ENCODE measurements at places on chromosomes 16 and 17.

DNA sequence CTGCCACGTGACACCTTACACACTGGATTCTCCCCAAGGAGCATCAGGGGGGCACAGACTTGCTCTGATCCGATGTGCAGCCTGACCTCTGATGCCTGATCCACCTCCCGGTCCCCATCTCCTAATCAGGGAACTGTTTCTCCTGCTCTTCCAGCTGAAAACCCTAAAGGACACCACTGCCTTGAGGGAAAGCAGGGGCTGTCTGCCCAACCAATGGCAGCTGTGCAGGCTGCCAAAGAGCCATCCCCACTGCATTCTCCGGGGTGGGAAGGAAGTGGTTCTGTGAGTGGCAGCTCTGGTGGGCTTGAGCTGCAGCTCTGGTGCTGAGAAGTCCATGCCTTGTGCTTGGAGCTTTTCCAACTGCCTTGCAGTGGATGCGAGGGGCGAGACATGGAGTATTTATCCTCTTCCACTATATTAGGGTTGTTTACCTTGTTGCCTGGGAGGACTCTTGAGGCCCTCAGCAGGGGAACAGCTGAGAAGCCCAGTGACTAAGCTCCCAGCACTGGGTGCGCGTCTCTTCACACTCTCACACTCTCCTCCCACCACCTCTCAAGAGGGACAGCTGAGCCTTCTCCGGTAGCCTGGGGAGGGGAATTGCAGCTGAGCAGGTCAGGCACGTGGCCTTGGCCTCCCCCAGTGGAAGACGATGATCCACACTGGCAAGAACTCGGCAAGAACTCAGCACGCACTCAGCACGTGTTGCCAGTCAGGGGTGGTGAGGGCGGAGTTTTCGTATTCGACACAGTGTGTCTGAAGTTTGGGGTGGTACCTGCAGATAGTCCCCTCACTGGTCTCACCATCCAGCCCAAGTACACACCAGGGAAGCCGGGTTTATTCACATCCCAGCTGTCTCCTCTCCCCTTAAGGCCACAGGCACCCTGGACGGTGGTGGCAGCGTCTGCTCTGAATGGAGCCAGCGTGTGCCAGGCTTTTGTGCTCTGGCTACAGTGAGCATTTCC lies 21.1 kb upstream of the SPATA32 start:
- no peak for DNase-seq

DNA sequence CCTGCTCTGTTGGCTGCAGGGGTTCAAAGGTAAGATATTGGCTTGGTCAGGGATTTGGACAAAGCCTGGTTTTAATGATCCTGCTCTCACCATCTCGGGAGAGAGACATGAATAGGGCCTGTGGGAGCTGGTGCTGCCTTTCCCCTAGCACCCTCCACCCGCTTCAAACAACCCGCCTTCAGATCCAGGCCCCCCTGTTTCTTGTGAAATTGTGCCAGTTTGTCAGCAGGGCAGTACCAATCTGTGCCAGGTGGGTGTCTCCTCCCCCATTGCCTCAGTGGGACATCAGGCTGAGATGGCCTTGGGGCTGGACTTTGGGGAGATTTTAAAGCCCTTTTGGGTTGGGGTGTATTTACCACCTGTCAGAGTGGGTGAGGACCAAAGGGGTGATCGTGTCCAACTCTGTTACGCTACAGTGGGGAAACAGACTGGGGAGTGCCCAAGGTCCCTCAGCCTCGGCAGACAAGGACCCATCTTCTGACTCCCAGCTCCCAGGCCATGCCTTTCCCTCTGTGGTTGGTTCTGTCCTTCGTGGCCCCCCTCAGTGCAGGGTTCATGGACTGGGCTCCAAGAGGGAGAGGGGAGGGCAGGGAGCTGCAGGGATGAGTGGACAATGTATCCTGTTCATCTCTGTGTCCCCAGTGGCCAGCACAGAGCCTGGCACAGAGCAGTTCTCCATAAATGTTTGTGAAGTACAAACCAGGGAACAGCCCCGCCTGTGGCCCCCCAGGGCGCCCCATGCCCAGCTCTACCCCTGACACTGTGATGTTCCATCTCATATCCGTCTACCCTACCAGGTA lies 3.3 kb downstream of the ARHGAP23 start:
- no peak for DNase-seq

- DNase-seq, result no peak
Measured at GRCh38 chr17:66551839-66552238, 249.4 kb downstream of the PRKCA start.

- no peak for DNase-seq
Measured at GRCh38 chr17:73617501-73617900, 26.7 kb downstream of the SDK2 start.

- no peak for DNase-seq
Measured at GRCh38 chr17:1907909-1908698, 78.3 kb downstream of the RPA1 start.

DNA sequence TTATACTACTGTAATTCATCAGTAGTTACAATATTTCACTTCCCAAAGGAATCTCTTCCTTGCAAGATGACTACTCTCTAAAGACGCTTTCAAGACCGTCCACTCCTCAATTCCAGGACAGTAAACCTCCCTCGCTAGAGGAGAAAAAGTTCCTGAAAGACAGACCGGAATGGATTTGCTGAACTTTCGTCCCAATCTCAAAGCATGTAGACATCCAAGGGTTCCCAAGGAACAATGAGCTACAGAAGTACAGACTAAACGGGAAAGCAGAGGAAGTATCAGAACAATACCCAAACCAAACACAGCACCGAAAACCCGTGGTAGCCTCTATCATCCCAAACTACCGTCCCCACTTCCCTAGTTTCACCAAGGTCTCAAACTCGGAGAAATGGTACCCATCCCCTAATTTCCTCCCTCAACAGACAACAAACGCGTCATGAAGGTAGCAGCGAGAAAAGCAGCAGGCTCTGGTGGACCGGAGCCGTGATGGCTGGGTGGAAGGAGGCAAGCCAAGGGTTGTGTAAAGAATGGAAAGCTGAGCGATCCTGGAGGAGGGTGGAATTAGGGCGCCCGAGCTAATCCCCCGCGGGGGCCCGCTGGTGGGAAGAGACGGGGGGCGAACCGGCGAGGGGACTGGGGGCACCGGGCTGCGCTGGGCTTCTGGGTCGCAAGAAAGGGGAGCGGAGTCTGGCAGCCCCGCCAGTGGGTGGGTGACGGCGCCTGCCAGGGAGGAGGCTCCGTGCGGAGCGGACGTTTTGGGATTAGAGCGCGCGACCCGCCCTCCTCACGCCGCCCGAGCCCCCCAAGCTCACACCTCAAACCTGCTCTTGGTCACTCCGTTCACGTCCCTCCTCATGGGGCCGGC lies 647 bp downstream of the FBXL20 start:
- DNase-seq, result no peak

- no peak for DNase-seq
Measured at GRCh38 chr17:50661348-50661747, 26.7 kb downstream of the ABCC3 start.
